Uterus (tissue), 4 donors: ENCODE measurements at places on chromosomes 6 and 20. TPM values are rescaled to one million over a fixed set of nuclear protein-coding genes. Genes with fewer than 3 reads are reported as not detected.

The OLIG3 gene
- not detected for total RNA-seq

The SIGLEC1 gene
- total RNA-seq: 1.0 TPM

The KIFC1 gene
- total RNA-seq: 1.8 TPM

The GLO1 gene
- total RNA-seq: 127 TPM

- DNase-seq: no peak
Measured at GRCh38 chr20:57185188-57185743, 81.2 kb downstream of the BMP7 start.
